ENCODE measurements at places on chromosomes 11 and 22. TPM values are rescaled to one million over a fixed set of nuclear protein-coding genes. Genes with fewer than 3 reads are reported as not detected.
A peak's percentile ranks its signal among the peaks of the same experiment; 100 is the strongest.

- DNase-seq, result no peak
Observed at GRCh38 chr11:108854346-108854745, 189.5 kb downstream of the DDX10 start.

- DNase-seq, result no peak
Observed at GRCh38 chr22:48689206-48689605, 1138.5 kb downstream of the BRD1 start.

DNA sequence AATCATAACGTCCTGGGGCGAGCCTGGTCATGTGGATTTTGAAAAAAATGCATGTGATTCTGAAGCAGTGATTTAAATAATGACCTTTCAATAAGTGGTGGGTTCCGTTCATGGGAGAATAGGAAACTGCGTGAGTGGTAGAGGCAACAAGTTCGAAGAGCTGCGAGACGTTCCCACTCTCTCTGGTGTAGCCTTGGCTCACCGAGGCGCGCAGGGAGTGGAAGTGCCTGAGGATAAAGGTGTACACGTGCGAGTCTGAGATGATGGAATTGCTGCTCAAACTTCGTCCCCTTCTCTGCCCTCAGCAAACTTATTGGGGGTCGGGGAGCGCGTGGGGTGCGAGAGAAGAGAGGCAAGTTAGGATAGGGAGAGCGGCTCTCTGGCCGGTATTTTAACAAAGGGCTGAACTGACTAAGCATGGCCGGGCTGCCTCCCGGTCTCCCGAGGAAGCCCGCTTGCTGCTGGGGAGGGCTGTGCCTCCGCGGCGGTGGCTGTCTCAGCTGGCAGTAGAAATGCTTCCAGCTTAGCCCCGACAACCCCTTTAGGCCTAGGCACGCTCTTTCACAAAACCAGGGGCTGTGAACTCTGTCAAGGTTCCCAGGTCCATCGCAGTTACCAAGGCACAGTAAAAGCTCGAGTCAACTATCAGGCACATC lies 875 bp upstream of the STT3A start:
- peak; percentile 33 for DNase-seq

DNA sequence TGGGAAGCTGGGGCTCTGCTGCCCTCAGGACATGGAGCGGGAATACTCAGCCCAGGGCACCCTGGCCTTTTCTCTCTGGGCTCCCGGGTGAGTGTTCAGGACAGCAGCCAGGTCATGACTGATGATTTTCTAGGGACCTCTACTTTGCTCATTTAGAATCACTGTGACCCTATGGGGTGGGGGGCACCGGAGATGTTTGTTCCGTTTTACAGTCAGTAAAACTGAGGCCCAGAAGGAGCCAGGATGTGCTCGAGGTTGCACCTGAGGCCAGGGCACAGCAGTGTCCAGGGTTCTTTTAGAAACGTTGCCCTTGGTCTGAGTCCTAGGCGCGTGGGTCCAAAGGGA lies 48.1 kb downstream of the SMIM38 start:
- no peak for DNase-seq

- peak; percentile 29 for DNase-seq
Observed at GRCh38 chr11:126544108-126545056, 188.9 kb downstream of the ST3GAL4 start.

DNA sequence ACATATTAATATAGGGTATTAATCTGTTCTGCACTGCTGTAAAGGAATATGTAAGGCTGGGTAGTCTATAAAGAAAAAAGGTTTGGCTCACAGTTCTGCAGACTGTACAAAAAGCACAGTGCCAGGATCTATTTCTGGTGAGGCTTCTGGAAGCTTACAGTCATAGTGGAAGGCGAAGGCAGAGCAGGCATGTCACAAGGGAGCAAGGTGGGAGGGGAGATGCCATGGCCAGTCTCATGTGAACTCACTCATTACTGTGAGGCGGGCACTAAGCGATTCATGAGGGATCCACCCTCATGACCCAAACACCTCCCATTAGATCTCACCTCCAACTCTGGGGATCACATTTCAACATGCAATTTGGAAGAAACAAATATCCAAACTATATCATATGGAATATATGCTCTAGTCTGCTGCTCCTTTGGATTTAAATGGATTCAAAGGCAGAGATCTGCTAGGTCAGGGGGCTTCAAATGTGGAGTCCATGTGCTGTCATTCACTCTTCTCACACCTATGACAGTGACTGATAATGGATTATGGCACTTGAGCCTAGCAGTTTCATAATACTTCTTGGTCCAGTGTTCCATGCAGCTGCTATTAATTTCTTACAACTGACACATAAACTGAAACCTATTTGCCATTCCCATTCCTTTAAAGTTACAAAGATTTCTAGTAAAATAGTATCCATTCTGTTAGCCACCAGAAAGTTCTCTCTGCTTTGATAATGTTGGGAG lies 146.0 kb downstream of the ATG16L2 start:
- no peak for DNase-seq

DNA sequence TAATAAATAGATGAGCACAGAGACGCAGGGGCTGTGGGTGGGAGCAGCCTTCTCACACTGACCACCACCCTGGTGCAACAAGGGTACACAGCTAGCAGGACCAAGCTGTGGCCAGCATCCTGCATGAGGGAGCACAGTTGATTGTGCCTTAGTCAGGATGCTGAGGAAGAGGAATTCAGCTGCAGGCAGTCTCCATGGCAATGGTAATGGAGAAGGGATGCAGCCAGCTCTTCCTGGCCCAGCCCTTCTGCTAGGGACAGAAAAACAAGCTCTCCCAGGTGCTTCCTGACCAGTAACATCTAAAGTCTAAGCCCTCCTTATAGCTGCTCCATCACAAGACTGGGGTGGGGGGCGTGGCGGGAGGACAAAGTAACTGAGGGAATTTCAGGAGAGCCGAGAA lies 363.5 kb downstream of the BUD13 start:
- no peak for DNase-seq

DNA sequence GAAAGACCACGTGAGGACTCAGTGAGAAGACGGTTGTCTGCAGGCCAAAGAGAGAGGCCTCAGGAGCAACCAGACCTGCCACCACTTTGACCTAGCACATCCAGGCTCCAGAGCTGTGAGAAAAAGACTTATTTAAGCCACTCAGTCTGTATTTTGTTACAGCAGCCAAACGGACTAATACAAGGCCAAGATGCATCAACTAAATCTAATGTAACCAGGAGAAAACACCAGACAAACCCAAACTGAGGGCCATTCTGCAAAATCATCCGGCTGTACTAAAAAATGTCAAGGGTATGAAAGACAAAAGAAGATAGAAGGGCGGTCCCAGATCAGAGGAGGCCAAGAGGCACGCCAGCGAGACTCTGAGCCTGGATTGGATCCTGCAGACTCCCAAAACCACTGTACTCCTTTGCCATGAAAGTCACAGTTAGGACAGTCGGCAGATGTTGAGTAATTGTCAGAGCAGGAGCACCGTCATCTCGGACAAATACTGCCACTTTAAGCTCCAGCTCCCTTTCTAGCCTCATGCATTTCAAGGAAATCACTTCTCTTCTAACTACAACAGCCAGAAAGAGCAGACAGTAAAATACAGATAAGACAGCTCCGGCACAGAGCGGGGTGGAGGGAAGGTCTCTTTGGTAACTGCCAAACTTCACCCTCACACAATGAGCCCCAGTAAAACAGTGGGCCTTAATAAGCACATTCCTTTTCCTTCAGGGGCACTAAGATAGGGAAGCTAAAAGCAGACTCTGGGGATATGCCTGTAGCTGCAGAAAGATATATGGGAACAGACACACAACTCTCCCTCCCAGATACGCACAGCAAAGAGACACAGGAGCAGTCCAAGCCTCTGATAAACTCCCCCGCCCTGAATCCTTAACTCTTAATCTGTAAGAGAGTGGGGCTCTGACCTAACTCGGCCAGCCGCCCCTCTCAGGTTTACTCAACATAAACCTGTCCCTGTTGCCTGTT lies 3.5 kb upstream of the ZP1 start:
- DNase-seq, result no peak

DNA sequence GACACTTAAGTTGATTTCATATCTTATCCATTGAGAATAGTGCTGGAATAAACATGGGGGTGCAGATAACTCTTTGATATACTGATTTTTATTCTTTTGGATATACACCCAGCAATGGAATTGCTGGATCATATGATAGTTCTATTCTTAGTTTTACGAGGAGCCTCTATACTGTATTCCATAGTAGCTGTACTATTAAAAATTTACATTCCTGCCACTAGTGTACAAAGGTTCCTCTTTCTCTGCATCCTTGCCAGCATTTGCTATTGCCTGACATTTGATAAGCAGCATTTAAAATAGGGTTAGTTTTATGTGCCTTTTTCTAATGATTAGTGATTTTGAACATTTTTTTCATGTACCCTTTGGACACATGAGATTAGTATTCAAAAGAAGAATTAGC lies 554.2 kb downstream of the JRKL start:
- DNase-seq, result no peak

- no peak for DNase-seq
Observed at GRCh38 chr22:28983190-28983589, 78.4 kb downstream of the C22orf31 start.

GRCh38 chr11:78907636-78908035 lies 333.0 kb upstream of the NARS2 start:
- DNase-seq, result no peak

DNA sequence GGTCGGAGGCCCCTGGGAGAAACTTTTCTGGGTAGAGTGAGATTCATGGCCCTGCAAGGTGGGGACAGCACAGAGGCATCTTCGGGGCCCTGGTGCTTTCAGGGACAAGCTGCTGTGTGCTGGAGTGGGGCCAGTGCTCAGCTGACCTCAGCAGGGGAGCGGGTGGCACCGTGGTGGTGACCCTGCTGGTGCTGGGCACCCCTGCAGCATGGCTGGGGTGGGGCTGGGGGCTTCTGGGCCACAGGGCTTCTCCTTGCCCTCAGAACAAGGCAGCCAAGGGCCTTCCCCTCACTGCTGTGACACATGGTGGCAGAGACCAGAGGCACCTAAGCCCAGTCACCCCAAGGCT lies 24.9 kb upstream of the GNB1L start:
- DNase-seq, result no peak

DNA sequence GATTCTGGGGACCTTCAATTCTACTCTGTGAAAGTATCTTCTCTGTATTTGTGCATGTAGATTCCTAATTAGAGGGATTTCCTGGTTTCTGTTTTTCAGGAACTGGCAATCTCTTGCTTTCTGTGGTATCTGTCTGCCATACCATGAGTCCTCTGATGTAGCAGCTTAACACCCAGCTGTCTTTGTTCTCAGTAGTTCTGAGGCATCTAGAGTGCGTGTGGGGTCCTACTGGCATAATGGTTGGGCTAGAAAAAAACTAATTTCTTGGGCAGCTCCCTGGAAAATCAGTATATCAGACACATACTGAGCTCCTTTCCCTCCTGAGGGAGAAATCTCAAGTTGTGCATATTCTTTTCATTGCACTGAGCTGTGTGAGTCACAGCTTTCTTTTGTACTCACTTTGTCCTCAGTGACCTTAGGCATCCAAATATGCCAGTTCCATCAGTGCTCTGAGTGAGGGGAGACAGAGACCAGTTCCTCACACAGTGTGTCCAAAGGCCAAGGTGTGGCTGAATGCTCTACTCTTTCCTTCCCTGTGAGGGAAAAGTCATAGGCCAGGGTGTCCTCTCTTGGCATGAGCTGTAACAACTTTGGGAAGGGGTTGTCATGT lies 35.5 kb upstream of the SLC22A24 start:
- no peak for DNase-seq

- no peak for DNase-seq
Observed at GRCh38 chr11:22685111-22685510, 18.7 kb downstream of the GAS2 start.

DNA sequence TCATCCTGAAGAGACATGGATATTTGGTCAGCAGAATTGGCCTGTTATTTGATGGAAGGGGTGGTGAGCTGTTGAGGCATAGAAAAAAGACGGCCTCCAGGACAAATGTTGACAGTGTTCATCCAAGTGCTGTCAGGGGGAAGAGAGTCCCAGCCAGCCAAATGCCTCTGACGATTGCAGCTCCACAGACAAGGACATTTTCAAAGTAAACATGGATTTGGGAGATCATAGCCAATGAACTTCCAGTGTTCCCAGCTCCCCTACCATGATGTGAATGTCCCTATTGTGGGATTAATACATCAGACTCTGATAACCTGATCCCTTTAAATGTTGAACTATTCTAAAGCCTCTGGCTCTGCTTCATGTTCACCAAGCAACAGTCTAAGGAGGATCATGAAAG lies 31.2 kb upstream of the PSMA1 start:
- no peak for DNase-seq

DNA sequence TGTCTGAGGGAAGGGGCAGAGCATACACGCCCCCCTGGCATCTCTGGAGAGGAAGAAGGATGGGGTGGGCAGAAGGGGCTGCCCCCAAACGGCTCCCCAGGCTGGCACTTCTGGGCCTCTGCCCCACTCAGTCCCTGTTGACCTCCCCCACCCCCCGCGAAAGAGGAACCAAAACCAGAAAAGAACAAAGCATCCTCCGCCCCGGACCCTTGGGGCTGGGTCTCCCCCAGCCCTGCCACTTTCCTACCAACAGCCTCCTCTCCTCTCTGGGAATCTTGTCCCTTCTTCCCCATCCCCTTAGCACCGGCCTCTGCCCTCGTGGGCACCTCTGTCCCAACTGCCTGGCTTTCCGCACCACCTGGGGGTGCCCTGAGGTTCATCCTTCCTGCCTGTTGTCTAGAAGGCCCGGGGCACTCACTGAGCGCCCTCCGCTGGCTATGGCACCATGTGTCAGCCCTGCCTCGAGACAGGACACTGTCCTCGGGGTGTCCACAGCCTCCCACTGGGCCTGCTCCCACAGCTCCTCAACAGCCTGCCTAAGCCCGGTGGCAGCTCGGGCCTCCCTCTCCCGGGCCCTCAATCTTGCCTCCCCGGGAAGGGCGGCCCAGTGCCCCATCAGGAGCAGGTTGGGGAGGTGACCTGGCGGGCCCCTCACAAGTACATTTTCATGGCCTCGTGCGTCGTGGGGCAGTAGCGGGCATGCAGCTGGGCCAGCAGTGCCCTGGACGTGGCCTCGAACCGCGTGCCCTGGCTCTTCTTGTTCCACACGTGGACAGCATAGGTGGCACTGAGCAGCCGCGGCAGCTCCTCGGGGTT lies 28.2 kb downstream of the A4GALT start:
- DNase-seq, result no peak

- no peak for DNase-seq
Observed at GRCh38 chr11:61147791-61148620, 13.2 kb downstream of the VPS37C start.

DNA sequence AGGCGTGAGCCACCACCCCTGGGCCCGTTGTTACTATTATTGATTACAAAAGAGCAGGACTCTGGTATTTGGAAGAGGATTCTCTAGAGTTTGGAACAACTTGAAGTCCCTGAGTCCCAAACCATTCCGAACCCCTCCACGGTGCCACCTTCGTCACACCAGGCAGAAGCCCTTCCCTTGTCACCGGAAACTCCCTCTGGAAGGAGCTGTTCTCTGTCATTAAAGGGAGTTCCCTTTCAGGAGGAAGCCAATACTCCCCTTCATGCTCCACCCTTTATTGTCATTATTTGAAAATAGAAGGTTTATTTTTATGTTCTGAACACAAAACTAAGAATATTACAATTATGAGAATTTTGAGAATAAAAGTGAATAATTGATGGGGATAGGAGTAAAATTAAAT lies 5.1 kb upstream of the C11orf24 start:
- no peak for DNase-seq

- no peak for DNase-seq
Observed at GRCh38 chr11:14972581-14973495, 687 bp upstream of the CALCA start.

GRCh38 chr11:17443926-17444690 lies 32.5 kb downstream of the ABCC8 start:
- no peak for DNase-seq

Gene APOA5
- polyA plus RNA-seq, result not detected

Gene MS4A3
- polyA plus RNA-seq, result 1.2 TPM

Gene ESAM
- polyA plus RNA-seq, result 78.8 TPM

Gene MORC2
- polyA plus RNA-seq, result 34.0 TPM

Gene HTR3B
- polyA plus RNA-seq, result not detected

Gene A4GALT
- polyA plus RNA-seq, result 15.8 TPM

Gene OR2AG2
- 0.08 TPM for polyA plus RNA-seq

Gene SLC22A8
- 39.8 TPM for polyA plus RNA-seq

Gene C11orf42
- polyA plus RNA-seq, result 0.86 TPM

All from right renal pelvis (tissue), 4 donors.